ENCODE measurements at places on chromosomes 2 and 18.
A peak's percentile ranks its signal among the peaks of the same experiment; 100 is the strongest.

GRCh38 chr2:4995466-4995865 is 696.7 kb upstream of the SOX11 start:
- DNase-seq, result no peak

- no peak for DNase-seq
Observed at GRCh38 chr2:50865235-50865634, 166.7 kb downstream of the NRXN1 start.

DNA sequence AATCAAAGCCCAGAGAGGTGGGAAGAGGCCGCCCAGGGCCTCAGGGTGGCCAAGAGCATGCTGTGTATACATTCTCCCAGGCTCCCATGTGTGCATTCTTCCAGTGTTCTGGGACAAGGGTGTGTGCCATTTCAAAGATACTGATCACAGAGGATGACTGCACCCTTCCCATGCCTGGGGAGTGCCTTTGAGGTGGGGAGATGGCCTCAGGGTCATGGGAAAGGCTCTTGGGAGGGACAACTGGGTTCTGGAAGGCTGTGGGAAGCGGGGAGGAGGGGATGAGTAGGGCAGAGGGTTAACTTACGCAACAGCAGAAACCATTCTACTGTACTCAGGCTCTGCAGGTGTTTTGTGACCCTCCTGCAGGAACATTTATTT is 40.9 kb downstream of the KLHL29 start:
- no peak for DNase-seq

GRCh38 chr2:208807756-208808155 is 401.2 kb downstream of the PTH2R start:
- DNase-seq, result no peak

DNA sequence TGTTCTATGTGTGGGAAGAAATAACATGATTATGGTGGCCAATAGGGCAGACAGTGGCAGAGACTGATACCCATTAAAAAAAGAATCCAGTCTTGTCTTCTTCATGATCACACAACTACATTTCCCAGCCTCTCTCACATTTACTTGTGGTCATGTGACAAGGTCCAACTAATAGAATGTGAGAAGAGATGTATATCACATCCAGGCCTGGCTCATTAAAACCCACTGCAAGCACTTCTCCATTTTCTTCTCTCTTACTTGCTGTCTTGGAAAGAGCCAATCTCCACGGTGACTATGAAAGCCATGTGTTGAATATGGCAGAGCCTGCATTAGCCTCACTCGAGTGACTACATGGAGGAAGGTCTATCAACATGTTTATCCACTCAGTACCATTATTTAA is 306.2 kb upstream of the ZEB2 start:
- no peak for DNase-seq

- no peak for DNase-seq
Observed at GRCh38 chr2:197810016-197810415, 5.6 kb downstream of the PLCL1 start.

DNA sequence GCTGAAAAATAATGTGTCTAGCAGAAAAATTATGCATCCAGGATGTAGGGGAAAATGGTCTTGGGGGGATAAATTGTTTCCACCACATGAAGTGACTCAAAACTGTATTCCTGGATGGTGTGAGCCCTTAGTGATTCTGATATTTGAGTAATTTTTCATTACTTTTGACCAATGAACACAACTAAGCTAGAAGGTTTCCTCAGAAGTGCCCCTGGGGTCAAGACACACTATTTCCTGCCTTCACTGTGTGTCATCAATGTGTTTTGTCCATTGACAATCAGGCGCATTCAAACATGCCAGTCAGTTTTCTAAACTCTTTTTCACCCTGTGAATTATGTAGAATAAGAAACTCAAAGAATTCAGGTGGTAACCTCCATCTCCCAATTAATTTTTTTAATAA is 130.5 kb upstream of the REG3G start:
- DNase-seq, result no peak

DNA sequence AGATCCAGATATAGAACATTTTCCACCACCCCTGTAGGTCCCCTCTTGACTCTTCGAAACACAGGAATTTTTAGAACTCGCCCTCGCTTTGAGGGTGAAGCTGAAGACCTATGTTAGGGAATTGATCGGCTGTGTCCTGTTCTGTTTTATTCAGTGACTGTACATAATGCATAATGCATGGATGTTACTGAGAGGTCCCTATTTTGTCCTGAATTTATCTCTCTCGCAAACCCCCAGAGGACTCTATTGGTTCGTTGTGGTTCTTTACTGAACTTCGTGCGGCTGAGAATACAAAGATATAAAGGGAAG is 431 bp upstream of the EIF5B start:
- DNase-seq, result no peak

GRCh38 chr2:101735166-101735533 is 37.6 kb downstream of the MAP4K4 start:
- DNase-seq, result no peak

GRCh38 chr2:211014376-211014775 is 458.0 kb downstream of the CPS1 start:
- DNase-seq, result no peak

DNA sequence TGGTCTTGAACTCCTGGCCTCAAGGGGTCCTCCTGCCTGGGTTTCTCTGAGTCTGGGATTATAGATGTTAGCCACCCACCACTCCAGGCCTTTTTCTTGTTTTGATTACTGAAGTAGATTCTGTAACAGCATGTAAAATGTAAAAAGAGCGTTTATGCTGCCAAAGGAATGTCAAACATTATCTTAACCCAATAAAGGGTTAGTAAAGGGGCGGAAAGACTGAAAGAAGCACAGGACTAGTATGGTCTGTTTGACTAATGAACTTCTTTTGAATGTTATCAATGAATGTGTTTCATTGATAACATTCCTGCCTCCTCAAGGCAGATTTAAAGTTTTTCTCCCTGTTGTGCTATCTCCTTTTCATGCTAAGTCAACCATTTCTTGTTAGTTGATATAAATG is 29.4 kb downstream of the GPD2 start:
- no peak for DNase-seq

DNA sequence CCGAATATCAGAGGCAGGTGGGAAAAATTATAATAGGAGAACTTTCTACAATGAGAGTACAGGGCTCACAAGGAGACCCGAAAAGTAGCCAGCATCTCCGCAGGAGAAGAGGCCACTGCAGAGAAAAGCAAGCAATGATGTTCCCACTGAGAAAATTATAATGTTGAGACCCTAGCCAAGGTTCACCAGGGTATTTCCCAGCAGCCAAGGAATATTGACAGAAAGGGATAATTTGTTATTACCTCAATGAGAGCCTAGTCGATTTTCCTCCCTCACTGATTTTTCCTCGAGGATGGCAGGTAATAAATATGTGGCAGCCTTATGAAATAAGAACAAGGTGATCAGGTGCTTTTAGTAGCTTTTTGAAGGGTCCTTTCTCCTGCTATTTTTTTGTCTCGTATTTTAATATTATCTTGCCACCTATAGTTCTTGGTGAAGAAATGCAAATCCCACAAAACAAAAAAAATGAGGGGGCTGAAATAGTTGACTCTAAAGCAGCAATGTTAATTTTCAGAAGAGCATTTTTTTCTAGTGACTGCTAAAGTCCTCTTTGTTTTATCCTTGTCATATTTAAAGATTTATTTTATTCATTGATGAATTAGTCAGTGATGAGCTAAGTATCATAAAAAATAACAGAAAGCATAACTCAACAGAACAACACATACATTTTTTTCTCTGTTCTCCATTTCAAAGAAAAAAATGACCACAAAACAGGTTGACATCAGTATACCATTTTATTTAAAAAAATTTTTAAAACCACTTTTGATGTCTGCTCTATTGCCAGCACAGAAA is 215.4 kb downstream of the KCNE4 start:
- no peak for DNase-seq

DNA sequence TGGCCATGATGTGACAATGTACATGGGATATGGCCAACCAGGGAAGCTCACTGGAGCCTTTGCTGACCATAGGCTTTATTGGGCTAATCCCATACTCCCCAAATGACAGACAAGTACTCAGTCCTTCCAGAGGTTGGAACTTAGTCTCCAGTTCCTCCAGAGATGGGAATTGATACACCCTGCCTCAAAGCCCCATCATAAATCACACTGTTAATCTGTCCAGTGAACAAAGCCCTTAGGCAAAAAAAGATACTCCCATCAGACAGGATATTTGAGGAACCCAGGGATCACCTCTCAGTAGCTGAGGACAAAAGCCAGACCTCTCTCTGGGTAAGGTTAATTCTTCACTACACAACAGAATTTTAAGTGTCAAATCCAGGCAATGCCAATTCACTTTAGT is 247.5 kb upstream of the CDH20 start:
- no peak for DNase-seq

DNA sequence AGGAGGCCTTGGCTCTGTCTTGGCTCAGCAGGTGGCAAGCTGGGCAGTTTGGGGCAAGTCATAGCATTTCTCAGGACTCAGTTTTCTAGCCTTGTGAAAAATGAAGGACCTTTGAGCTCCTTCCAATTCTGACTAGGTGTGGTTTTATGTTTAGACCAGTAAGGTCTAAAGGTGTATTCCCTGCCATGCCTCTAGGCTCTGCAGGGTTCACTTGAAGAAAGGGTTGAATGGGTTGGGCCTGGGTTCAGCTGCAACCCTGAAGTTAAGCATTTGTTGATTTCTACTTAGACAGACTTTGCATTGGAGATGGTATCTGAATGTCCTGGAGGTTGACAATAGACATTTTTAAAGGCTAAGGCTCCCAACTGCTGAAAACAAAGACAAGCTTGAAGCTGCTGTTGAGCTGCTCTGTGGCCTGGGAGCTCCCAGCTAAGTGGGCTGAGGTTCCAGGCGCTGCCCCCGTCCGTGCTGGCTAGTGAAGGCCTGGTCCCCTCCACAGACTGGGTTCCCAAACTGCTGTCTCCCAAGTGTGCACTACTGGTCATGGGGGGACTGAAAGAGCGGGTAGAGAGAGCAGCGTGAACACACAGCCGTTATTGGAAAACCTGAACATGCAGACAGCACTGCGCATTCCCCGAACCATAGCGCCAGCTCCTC is 100.7 kb upstream of the SMAD7 start:
- no peak for DNase-seq

- peak; percentile 26 for DNase-seq
Observed at GRCh38 chr2:238143239-238143951, 4.9 kb downstream of the KLHL30 start.

DNA sequence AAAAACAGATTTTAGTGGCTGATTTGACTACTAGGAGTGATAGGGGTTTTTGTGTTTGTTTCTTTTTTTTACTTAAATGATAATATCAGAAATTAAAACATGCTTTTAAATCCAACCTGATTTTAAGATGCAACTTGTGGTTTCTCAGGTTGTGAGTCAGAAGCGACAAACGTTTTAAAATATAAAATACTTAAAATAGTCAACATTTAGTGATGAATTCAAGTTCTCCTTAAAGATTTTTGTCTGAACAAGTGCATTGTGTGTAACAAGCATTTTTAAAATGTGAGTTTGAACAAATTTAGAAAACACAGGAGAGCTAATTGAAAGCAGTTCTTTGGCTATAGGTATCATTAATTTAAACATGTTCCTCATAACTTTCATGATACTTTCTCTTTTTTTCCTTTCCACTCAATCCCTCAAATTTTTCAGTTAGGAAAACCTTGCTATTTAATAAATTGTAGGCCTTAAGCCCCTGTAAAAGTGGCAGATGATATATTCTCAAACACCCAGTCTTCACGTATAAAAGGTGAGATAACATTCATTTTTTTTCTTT is 3.6 kb downstream of the TBR1 start:
- DNase-seq, result no peak

DNA sequence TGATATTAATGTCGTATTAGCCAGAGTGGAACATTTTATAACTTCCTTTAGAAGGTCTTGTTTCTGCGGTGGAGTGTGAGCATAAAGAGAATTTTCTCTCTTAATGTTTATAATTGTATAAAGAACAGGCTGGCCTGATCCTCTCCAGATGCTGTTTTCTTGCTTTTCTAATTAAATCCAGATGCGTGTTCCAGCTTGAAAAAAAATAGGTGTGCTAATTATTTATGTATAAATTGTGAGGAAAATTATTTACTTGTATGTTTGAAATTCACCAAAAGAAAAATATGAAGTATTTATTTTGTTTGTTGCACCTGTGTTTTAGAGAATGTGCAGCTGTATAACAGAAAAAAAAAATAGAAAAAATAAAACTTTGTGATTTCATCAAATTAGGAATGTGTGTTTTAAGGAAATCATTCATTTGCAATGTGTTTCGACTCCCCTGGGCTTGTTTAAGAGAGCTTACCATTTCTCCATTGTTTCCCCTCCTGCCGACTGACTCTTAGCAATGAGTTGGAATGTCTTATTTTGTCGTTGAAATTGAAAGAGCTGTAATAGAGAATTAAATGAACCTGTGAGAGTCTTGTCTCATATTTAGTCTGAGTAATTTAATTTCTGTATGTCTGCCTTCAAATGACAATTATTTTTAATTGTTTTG is 220.1 kb upstream of the NXPH2 start:
- DNase-seq, result no peak

- DNase-seq, result no peak
Observed at GRCh38 chr18:57446322-57446721, 11.1 kb downstream of the ONECUT2 start.

GRCh38 chr2:120576509-120577474 is 158.9 kb upstream of the GLI2 start:
- DNase-seq, result no peak

GRCh38 chr2:8121826-8122513 is 559.9 kb upstream of the ID2 start:
- DNase-seq, result no peak

DNA sequence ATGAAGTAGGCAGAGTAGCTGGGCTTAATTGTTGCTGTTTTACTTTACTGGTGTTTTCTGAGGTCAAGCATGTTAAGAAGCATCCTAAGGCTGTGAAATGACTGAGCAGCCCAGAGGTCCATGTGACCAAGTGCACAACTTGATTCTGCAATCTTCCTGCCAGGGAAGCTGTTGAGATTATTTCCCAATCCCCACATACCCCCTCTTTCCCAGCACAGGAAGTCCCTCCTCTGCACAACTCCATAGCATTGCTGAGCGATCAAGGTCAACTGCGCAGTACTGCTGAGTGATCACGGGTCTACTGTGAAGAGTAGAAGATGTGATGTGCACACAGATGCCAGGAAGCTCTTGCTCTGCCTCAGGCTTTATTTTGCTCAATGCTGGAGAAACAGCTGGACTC is 105.8 kb downstream of the GALNT14 start:
- no peak for DNase-seq

DNA sequence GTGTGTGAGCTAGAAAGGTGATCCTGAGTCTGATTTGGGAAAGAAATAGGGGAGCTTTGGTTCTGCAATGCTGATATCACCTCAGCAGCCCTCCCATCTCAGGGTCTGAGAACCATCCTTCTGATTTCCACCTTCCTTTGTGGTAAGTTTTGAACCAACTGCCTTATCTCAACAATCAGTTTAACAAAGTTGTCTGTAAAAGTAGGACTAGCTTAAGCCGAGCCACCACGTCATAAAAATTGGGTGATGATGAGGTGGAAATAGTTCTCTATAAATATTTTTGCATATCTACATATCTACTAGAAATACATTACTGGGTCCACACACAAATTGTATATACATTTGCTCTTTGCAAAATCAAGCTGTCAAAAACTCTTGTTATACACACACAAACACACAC is 1.1 kb downstream of the SULT1C4 start:
- no peak for DNase-seq
